Endothelial cell of umbilical vein (primary cell): ENCODE measurements at places on chromosomes 12 and 14. TPM values are rescaled to one million over a fixed set of nuclear protein-coding genes. Genes with fewer than 3 reads are reported as not detected.

PIK3C2G gene
- total RNA-seq, result not detected in 2 replicates

IFNG-AS1 gene
- not detected in 2 replicates for total RNA-seq

ADCY4 gene
- total RNA-seq, result 84.0 and 87.0 TPM in 2 replicates

OAS3 gene
- 15.9 and 19.8 TPM in 2 replicates for total RNA-seq

DYNC1H1 gene
- total RNA-seq, result 596 and 648 TPM in 2 replicates

MANSC1 gene
- total RNA-seq, result 56.5 and 65.0 TPM in 2 replicates

GALNT6 gene
- total RNA-seq, result 38.3 and 39.2 TPM in 2 replicates
